ENCODE measurements at places on chromosomes 12 and 14.

- no peak for DNase-seq
Measured at GRCh38 chr12:52659395-52659794, 7.4 kb upstream of the KRT2 start.

DNA sequence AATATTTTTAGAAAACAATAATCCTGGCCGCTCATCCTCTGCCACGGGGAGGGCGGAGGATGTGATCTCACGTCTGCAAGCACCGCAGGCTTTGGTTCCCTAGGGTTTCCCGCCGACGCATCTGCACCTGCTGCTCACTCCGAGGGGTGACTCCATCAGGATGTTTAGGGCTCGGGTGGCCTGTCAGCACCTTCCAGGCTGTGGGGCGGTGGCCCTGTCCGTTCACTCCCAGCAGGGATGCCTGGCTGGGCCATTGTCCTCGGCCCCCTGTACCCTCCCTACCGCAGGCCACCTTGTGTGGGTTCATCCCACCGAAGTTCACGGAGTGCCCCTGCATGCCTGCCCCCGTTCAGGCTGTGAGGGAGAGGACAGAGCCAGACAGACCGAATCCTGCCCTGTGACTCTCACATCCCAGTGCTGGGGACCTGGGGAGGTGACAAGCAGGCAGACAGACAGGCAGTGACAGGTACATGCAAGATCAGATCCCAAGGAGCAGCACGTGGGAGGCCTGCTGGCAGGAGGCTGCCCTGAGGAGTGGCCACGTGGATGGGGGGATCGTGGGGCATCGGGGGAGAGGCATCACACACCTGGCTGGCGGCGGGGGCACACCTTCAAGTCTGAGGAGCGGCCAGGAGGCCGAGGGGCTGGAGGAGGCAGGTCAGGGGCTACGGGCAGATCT is 112.6 kb downstream of the ADGRD1 start:
- DNase-seq: no peak

- peak; percentile 53 for DNase-seq
Measured at GRCh38 chr12:120538281-120539156, 4.4 kb downstream of the RNF10 start.

DNA sequence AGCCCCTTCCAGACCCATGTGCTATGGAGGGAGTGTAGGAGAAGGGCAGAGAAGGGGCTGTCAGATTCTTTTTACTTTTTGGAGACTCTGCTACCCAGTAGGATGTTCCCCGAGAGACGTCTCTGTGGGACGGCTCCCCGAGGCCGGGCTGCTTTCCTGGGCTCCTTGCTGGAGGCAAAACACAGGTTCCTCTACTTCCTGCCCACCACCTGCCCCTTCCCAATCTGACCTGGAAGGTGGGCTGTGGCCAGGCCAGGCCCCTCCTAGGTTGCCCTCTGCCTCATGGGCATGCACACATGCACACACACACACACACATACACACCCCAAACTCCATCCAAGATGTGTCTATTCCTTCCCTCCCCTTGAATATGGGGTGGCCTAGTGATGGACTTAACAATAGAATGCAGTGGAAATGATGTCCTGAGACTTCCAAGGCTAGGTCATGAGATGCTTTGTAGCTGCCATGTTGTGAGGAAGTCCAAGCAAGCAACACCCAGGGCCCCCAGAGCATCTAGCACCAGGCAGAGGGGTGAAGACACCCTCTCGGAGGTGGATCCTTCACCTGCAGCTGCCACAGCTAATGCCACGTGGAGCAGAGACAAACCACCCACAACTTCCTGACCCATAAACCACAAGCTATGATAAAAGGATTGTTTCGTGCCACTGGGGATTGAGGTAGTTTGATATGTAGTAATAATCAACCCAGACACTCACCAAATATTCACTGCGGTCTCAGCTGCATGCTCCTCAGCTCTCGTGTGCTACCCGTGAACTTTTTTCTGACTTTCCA is 1.6 kb upstream of the ASB2 start:
- no peak for DNase-seq

- no peak for DNase-seq
Measured at GRCh38 chr14:101241807-101242278, 319.5 kb upstream of the DIO3 start.

DNA sequence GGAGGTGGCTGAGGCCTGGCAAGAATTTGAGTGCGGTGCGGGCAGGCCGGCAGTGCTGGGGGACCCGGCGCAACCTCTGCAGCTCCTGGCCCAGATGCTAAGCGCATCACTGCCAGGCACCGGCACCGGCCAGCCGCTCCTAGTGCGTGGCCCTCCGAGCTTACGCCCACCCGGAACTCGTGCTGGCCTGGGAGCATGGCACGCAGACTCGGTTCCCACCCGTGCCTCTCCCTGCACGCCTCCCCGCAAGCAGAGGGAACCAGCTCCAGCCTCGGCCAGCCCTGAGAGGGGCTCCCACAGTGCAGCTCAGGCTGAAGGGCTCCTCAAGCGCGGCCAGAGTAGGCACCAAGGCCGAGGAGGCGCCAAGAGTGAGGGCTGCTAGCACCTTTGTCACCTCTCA is 63.7 kb downstream of the CCDC60 start:
- DNase-seq: no peak

- DNase-seq: no peak
Measured at GRCh38 chr14:24674204-24674970, 40.4 kb upstream of the GZMB start.

DNA sequence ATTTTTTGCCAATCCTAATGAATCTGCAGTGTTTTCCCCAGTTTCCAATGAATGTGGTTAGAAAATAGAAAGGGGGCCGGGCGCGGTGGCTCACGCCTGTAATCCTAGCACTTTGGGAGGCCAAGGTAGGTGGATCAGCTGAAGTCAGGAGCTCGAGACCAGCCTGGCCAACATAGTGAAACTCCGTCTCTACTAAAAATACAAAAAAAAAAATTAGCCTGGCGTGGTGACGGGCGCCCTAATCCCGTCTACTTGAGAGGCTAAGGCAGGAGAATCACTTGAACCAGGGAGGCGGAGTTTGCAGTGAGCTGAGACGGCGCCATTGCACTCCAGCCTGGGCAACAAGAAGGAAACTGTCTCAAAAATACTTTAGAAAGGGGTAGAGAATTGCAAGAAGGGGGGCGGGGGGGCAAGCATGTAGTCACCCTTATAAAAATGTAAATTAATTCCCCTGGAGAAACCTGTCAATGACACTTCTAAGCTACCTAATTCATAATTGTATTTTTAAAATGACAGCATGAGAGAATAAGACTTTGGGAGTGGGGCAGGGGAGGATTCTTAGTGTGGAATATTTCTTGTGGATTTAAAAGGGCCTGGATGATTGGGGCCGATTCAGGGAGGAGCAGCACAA is 1.7 kb downstream of the KLHDC2 start:
- no peak for DNase-seq

DNA sequence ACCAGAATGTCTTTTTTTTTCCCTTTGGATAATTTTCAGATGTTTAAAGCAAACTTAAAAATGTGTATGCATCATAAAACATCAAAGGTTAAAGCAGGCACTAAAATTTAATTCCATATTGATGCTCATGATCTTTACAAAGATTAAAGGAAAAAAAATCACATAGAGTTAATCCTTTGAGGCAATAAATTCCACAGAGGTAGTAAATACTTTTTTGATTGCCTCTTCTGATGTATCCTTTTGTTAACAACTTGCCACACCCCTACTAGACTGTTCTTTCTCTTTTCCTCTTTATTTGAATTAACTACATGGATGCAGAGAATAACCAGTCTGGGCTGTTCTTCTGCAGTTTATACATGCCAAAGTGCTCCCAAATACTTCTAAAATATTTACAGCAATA is 45.2 kb upstream of the KCNJ8 start:
- DNase-seq: no peak

DNA sequence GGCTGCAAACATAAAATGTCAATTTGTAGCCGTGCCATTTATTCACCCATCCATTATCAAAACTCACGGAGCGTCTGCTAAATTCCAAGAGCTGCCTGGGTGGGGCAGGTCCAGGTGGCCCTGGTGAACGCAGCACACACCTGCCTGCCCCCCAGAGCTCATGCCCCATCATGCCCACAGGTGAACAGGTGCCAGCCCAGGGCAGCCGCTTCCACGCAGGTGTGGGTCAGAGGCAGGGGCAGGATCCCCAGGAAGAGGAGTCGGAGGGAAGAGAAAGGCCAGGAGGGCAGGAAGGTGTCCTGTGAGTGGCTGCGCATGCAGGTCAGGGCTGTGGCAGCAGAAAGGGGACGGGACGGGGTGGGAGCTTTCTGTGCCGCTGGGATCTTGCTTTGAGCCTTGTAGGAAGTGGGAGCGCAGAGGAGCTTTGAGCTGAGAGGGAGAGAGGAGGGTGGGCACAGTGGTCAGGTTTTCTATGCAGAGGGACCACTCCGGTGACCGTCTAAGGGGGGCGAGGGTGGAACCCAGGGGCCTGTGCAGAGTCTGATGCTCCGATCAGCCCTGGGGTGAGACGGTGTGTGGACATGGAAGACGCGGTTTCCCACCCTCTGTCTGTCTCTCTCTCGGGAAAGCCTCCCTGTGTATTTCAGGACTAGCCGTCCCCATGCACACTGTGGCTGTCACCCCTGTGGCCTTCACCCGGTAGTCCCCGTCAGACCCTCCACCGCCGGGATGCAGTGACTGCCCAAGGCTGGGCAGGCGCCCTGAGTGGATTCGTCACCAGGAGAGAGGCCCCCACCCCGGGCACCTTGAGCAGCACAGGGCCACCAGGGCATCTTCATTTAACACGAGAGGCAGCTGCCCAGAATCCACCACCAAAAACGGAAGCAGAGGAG is 26.7 kb downstream of the GALNT9 start:
- DNase-seq: no peak

DNA sequence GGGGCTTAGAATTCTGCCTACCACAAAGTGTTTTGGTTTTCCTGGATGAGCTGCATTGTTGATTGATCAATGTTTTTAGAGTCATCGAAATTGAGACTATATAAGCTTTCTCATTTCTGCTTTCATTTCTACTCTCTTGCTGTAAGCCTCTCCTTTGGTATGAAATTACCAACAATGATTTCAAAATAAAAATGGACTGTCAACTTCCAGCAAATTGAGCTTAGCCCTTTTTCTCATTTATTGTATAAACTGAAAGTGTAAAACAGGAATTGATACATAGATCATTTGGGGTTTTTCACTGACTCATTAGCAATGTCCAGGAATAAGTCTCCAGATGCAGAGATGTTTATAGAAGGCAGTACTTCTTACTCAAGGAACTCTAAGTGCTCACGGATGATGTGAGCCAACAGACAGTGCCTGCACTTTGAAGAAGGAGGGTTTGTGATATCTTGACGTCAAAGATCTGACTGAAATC is 20.0 kb upstream of the PCNX1 start:
- peak; percentile 81 for DNase-seq

DNA sequence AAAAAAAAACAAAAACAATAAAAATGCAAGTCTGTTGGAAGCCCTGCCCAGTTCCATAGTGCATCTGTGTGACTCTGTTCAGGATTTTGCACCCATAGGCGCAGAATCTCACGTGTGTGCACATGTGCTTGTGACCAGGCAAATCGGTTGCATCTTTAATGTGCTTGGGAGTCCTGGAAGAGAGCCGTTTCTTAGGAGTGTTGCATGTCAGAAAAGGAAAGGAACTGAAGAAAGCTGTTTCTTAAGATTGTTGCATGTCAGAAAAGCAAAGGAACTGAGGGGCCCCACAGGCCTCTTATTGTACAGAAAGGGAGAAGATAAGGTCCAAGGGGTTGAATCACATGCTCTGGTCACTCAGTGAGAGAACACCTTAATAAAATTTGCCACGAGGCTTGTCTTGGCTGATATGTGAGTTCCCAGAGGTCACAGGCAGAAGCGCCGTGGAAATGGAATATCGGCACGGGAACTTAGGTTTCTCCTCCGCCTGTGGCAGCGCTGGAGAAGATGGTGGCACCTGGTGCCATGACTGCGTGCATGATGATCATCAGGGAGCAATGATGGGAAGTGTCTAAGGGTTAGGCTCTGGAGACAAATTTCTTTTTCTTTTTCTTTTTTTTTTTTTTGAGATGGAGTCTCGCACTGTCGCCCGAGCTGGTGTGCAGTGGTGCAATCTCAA is 90.0 kb downstream of the LRRC74A start:
- DNase-seq: no peak

DNA sequence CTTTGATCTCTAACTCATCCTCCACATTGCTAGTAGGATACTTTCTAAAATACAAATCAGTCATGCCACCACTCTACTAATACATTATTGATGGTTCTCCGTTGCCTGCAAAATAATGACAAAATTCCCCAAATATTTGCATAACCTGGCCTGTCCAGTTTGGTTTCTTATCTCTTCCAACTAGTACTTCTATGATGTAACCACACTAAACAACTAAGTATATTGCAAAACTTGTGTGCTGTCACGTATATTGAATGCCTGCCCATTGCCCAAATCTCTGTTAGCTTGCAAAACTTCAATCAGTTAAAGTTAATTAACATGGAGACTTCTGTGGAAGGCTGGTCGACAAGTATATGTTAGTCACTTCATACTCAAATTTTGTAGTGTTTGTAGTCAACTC is 6.5 kb downstream of the OR6C74 start:
- no peak for DNase-seq

GRCh38 chr12:93530358-93530757 is 42.1 kb upstream of the SOCS2 start:
- DNase-seq: no peak

GRCh38 chr14:101132051-101132571 is 228.6 kb upstream of the RTL1 start:
- DNase-seq: no peak

- no peak for DNase-seq
Measured at GRCh38 chr12:9951026-9951675, 19.0 kb upstream of the CLEC2A start.

DNA sequence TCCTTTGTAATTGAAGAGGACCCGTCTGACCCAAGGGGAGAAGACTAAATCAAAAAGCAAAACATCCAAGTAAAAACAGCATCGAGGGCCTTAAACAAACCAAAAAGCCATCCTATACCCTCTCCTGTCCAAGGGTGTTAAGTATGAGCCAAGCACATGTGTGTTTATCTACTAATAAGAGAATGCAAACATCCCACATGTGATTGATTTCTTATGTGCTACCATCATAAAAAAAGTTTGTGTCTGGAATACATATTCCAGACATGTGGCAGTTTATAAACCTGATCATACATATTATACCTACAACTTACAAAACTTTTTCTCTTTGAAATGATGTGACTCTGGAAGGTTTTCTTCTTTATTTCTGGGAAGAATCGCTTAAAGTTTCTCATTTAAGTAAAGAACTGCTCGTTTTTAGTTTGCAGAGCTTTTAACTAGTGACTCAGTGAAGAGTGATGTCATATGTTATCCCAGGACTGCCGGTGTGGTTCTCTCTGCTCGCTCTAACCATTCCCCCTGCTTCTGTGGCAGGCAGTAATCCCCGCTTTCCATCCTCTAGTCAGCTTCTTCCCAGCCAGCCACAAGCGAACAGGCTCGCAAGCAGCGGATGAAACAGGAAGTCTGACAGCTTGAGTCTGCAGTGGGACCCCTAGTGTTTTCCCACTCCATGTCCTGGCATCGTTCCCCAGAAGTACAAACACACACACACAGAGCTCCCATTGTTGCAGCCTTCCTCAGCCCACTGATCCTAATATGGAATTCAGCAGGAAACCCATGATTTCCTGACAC is 431 bp upstream of the RHOJ start:
- peak; percentile 99 for DNase-seq
